ENCODE measurements at places on chromosomes 2 and 18. TPM values are rescaled to one million over a fixed set of nuclear protein-coding genes. Genes with fewer than 3 reads are reported as not detected.
A peak's percentile ranks its signal among the peaks of the same experiment; 100 is the strongest.

Gene UPP2
- not detected for total RNA-seq

- no peak for DNase-seq
Observed at GRCh38 chr2:234212534-234212933, 162.0 kb downstream of the SPP2 start.

Gene RBM45
- 19.0 TPM for total RNA-seq

DNA sequence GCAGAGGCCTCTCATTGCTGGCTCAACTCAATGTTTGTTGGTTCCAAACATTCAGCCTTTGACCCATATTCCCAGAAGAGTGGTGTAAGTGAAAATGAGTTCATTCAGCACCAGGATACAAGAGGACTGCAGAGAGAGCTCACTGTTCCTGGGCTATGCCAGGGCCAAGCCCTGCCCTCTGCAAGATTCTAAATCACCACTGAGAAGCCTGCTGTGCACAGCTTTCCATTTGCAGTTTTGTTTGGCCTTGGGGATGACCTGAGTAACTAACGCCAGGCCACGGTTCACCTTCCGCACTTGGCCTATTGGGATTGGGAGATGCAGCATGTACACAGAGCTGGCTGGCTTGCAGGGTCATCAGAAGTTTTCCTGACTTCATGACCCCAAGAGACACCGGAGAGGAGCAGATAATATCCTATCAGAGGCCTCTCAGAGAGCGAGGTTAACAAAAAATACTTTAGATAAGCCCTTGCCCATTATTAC lies 12.6 kb downstream of the GKN1 start:
- no peak for DNase-seq

DNA sequence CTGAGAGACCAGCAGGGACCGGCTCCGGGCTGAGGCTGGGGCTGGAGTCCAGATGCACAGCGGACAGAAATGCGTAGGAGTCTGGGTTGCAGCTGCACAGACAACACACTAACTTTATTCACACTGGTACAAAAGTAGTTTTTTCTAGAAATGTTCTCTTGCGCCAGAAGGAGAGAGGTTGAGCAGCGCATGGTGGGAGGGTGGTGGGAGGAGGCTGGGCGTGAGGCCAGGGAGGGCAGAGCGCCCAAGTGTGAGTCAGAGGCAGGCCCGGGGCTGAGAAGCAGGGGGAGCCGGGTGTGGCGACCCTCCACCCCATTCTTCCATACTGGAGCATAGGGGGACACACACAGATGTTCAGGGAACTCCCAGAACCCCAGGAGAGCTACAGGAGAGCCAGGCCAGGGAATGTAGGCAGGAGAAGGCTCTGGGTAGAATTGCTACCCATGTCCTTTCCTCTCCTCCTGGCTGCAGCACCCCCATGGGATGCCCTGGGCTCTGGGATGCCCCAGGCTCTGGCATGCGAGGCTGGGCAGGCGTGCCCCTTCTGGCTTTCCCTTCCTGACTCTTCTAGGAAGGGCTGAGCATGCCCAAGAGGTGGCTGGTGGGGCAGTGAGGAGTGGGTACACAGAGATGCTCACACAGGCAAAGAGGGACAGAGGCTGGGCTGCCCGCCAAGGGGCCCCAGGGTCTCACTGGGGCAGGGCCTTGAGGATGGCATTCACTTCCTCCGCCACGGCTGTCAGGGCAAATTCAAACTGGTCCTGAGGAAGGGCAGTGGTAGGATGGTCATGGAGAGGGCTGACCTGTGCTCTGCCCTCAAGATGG lies 10.6 kb downstream of the DNAJB2 start:
- peak; percentile 94 for DNase-seq

DNA sequence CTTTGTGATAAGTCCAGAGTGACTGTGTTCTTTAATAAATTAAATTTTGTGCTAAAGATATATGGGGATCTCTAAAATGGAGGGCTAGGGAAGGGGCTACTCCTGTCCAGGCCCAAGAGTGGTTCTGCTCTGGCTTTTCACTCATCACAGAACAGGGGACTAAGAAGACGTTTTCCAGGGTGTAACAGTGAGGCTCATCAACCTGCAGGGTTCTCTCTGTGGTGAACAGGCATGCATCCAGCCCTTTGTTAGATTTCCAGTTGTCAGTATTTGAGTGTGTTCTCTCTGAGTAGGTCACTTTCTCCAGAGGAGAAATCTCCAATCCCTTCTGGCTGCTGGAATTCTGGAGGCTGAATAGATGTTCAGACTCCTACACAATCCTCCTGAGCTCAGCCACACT lies 408.9 kb downstream of the PLCL1 start:
- DNase-seq, result no peak

Gene OSBPL6
- 3.9 TPM for total RNA-seq

Gene ARHGAP25
- total RNA-seq, result 3.5 TPM

All from fibroblast of villous mesenchyme (primary cell).